ENCODE measurements at places on chromosomes 16 and 17. TPM values are rescaled to one million over a fixed set of nuclear protein-coding genes. Genes with fewer than 3 reads are reported as not detected.

GRCh38 chr16:74073456-74073855 is 223.2 kb upstream of the PSMD7 start:
- DNase-seq: no peak

The SAMD14 gene
- total RNA-seq: 5.9 TPM

GRCh38 chr16:11170696-11171447 is 85.1 kb downstream of the SOCS1 start:
- DNase-seq: no peak

- no peak for DNase-seq
These were observed 275.4 kb downstream of the MRTFB start for GRCh38 chr16:14346278-14347142.

Data from H1 (cell line).